Inflammatory macrophage treated with lipopolysaccharide for 4 hours (primary cell): ENCODE measurements at places on chromosomes 13 and 19.

GRCh38 chr13:35760735-35761281 is 284.3 kb upstream of the MAB21L1 start:
- no peak for DNase-seq

DNA sequence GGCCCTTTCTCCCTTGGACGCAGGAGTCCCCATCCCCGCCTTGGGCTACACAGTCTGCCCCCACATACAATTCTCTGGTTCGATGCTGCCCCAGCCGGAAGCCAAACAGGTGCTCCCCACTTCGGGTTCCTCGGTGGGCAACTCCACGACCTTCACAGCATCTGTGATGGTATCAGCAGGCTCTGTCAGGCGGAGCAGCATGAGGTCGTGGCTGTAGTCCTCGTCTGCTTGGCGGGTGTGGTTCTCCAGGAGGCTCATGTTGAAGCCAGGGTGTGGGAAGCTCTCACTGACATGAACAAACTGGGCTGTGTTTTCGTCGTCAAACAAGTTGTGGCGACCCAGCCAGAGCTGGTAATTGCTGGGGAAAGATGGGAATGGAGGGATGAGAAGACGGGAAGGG is 3.5 kb downstream of the KLK1 start:
- no peak for DNase-seq

DNA sequence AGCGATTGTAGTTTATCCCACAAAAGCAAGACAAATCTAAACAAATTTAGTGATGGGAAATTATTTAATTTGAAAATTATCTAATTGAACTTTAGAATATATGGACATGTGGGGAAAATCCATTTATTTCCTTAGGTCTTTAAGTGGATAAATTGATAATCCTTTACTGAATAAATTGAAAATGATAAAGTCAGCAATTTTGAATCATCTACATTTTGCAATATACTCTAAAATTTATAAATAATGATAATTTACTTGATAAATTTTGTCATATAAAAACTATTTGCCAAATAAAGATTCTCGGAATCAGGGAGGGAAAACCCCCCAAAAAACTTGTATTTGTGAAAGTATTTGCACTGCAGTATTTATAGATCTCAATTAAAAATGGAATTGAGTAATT is 875.3 kb upstream of the SLITRK5 start:
- DNase-seq: no peak

DNA sequence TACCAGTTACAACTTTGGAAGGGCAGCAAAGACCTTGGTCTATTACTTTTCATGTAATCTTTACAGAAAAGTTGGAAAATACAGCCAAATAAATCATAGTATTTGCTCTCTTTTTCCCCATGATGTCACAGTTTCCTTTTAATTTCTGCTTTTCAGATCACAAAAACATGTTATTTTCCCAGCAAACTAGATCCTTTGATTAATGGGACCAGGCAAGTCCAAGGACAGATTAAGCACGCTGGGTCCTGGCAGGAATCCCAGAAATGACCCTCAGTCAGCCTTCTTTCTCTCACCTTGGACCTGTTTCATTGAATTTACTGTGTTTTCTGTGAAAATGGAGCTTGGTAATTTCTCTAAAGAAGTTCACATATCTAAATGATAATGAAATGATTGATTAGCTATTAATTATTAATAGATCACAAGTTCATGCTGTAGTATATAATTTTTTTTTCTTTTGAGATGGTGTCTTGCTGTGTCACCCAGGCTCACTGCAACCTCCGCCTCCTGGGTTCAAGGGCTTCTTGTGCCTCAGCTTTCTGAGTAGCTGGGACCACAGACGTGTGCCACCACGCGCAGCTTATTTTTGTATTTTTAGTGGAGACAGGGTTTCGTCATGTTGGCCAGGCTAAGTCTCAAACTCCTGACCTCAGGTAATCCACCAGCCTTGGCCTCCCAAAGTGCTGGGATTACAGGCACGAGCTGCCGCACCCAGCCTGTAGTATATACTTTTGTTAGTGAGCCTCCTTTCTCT is 16.0 kb downstream of the SPATA13 start:
- no peak for DNase-seq

DNA sequence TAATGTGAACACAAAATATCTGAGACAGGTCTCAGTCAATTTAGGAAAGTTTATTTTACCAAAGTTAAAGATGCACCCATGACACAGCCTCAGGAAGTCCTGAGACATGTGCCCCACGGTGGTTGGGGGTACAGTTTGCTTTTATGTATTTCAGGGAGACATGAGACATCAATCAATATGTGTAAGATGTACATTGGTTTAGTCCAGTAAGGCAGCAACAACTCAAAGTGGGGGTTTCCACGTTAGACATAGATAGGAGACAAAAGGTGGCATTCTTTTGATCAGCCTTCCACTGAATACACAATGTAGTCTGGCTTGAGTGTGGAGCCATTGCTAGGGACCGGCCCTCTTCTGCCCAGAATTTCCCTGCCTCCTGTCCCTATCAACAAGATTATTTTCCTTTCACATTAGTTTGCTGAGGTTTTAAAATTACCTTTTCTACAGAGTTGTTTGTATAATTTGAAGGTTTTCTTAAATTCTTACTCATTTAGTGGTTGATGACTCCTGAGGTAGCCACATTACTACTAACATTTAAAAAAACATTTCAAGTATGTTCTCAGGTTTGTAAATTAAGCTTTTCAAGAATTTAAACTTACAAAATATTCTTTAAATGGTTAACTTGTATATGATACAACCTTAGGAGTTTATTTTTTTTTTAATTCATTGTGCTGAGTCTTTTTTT is 33.2 kb downstream of the RNASEH2B start:
- no peak for DNase-seq

DNA sequence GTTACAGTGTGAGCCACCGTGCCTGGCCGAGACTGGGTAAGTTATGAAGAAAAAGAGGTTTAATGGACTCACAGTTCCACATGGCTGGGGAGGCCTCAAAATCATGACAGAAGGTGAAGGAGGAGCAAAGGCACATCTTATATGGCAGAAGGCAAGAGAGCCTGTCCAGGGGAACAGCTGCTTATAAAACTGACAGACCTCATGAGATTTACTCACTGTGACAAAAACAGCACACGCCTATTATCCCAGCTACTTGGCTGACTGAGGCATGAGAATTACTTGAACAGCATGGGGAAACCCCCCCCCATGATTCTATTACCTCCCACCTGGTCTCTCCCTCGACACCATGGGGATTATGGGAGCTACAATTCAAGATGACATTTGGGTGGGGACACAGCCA is 23.4 kb upstream of the ZNF561 start:
- DNase-seq: no peak

DNA sequence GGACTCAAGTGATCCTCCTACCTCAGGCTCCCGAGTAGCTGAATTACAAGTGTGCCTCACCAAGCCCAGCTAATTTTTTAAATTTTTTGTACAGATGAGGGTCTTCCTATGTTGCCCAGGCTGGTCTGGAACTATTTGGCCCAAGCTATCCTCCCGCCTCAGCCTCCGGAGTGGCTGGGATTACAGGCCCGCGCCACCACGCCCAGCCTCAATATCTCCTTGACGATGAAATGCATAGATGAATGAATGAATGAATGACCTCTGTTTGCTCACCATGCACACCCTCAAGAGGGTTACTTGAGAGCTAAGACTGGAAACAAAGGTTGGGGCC is 14.9 kb upstream of the AP1M2 start:
- DNase-seq: no peak

DNA sequence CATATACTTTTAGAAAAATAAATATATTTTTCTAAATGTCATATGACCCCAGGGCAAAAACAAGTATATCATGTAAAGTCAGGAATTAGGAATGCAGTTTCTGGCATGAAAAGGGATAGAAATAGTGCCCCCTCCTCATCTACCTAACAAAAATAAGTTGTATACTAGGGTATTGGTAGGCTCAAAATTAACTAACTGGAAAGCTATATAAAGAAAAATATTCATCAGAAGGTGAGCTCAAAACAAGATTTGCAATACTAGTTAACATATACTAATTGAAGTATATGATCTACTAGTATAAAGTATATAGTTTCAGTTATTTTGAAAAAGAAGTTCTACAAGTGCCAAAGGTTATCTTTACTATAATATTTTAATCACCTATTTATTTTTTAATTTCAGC is 200.2 kb downstream of the GPC5 start:
- no peak for DNase-seq

- no peak for DNase-seq
Observed at GRCh38 chr13:27975564-27976361, 6.6 kb upstream of the CDX2 start.

DNA sequence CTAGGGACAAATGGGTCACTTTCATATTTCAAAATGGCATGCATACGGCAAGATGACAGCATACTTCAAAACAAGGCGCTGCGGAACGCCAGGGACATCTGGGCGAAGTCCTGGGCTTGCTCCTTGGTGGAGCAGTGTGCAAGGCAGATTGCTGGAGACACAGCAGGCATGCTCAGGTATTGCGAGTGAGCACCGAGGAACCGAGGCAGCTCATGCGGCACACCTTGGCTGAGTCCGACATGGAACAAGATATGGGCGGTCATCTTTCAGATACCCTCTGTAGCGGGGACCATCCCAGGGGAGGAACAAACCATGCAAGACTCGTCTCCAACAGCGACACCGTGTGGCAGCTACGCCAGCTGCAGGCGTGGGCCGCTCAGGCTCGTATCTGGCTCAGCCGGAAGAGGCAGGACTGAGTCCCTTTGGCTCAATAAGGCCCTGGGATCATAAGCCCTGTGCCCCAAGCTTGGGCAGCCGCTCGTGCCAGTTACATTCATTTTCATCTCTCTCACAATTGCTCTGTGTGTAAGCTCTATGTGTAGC is 112.4 kb downstream of the NUFIP1 start:
- DNase-seq: no peak

- peak; percentile 96 for DNase-seq
Observed at GRCh38 chr13:32969516-32969941, 46.7 kb upstream of the KL start.

DNA sequence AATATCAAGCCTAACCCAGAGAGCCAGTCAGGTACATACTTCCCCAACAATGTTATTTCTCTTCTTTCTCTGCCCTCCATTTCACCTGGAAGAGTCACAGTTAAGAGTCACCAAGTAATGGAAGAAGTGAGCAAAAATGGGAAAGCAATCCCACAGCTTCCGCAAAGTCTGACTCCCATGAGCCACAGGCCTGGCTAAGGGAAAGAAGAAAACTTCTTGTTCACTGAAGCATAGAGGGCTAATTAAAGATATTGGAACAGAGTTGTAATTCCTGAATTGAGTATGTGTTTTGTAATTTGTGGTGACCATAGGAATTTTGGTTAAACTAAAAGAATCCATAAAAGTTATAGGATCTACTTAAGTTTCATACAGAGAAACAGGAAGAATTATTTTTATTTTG is 830.9 kb upstream of the PCDH20 start:
- DNase-seq: no peak

DNA sequence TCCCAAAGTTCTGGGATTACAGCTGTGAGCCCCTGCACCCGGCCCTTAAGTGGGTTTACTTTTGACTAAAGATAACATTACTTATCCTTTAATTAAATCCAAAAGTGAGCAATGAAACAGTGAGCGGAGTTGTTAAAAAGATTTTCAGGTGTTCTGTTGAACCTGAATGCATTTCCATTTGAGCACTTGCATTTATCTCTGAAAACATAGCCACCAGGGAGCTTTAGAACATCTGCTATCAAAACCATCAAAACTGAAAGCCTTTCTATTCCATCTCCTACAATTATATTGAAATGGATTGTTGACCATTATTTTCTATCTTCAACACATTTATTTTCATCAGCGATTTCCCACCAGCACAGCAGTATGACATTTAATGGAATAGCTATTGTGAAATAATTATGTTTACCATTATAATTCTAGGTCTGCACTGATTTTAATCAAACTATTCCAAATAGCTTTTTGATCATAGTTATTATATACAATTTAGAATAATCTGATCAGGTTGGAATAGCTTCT is 269.0 kb downstream of the FGF14 start:
- no peak for DNase-seq

DNA sequence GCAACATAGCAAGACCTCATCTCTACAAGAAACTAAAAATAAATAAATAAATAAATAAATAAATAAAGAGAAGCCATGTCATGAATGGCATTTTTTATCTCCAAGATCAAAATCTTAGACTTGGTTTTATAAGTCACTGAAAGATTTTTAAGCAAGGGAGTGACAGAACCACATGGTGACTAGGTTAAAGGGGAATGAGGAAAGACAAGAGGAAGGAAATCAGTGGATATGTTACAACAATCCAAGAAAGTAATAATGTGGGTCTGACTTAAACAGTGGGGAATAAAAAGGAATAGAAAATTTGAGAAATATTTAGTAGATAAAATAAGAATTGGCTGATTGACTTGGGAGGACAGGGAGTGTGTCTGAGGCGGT is 18.8 kb upstream of the MED4 start:
- DNase-seq: peak; percentile 64

- no peak for DNase-seq
Observed at GRCh38 chr19:34589730-34590129, 87.2 kb downstream of the SCGB2B2 start.

GRCh38 chr13:113280126-113280525 is 16.9 kb upstream of the LAMP1 start:
- DNase-seq: no peak

DNA sequence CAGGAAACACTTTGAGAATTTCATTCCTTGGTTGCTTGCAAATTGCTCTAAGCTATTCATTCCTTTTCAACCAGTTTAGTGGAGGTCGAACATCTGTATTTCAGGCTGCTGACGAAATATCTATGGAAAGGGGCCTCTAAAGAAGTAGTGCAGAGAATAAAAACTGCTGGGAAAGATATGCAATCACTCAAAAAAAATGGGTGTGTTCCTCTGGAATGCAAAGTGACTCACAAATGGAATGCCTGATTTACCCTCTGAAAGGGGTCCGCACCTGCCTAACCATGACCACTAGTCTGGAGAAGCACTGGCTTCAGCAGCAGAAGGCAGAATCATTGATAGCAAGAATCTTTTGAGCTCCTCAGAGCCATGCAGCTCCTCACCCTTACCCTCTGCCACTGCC is 129.4 kb downstream of the PCDH9 start:
- DNase-seq: no peak

DNA sequence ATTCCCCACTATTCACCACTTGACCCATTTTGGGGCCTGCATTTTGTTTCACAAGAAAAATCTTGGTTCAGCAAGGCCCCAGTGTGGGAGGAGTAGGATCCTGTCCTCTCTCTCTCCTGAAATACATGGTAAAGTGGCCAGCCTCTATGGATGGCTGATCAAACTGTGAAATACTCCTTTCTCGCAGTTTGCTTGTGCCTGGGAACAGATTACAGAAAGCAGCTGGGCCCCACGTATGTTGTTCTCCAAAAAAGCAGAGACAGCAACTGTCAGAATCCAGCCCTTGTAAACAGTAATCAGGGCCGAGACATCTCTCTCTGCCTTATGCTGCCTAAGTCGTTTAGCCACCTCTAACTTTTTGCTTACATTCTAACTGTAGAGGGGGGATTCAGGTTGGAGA is 61.0 kb upstream of the RAP2A start:
- DNase-seq: no peak

- no peak for DNase-seq
Observed at GRCh38 chr13:97506511-97506910, 72.5 kb downstream of the RAP2A start.

DNA sequence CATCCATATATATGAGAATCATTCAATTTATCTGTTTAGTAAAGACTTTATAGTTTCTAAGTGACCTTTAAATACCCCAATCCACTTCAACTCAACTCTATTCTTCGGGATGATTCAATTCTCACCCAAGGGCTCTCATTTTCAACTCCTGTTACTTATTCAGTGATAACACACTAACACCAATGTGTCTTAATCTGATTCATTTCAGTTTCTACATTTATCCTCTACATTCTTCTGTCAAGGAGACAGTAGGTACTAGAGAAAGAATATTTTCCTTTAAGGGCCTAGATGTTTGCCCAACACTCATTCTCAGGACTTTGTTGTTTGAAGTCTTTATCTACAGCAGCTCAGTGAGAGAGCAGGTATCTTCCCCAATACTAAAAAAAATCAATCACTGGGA is 7.1 kb downstream of the ARGLU1 start:
- DNase-seq: no peak
